ENCODE measurements at places on chromosomes 2 and 18.

- no peak for DNase-seq
Measured at GRCh38 chr18:22709288-22710060, 223.7 kb upstream of the RBBP8 start.

GRCh38 chr2:177556153-177556552 is 163.6 kb downstream of the AGPS start:
- DNase-seq, result no peak

- DNase-seq, result no peak
Measured at GRCh38 chr18:66615176-66615575, 11.3 kb upstream of the CDH19 start.

GRCh38 chr2:218319813-218320365 is 27.6 kb upstream of the TMBIM1 start:
- DNase-seq, result no peak

GRCh38 chr18:31647127-31647753 is 37.1 kb downstream of the B4GALT6 start:
- DNase-seq, result no peak

- no peak for DNase-seq
Measured at GRCh38 chr2:231634951-231635875, 42.5 kb downstream of the TEX44 start.
